Stimulated activated CD4-positive, alpha-beta T cell treated with anti-CD3 and anti-CD28 coated beads, TNF-alpha, amount 100 ng/mL, for 1 hour (primary cell): ENCODE measurements at places on chromosomes 3 and 15.

- DNase-seq = no peak
Observed at GRCh38 chr3:141353652-141354495, 14.4 kb upstream of the ZBTB38 start.

DNA sequence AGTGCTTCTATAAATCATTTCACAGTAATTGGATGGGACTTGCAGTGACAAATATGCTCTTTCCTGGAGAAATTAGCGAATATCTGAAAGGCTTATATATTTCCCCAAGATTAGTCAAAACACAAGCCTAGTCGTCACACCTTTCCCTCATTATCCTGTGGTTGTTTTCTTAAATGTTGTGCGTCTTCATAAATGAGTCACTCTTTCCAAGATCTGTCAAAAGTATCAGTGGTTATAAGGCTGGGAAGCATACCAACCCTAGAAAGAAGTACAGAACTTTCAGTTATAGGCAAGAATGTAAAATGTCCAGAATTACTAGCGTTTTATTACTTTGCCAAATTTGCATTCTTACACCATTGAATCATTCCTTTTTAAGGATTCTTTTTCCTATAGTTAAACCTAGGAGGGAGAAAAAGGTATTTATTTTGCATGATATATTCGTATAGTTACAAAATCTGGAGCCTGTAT, 33.6 kb downstream of the TMEM212 start:
- DNase-seq = no peak

DNA sequence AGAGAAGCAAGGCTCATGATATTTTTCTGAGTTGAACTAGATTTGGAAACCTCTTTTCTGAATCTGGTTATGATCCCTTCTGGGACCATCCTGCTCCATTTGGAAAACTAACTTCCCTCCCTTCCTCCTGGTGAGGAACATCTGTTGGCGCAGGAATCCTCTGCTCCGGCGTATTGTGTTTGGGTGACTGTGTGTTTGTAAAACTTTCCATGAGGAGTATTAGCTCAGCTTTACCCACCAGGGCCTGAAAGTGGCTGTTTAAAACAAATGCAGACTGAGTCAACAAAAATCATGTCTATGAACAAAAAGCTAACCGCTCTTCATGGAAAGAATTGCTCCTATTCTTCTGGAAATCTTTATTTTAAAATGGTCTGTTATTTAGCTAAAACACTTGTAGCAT, 17.7 kb downstream of the STARD9 start:
- DNase-seq = no peak

DNA sequence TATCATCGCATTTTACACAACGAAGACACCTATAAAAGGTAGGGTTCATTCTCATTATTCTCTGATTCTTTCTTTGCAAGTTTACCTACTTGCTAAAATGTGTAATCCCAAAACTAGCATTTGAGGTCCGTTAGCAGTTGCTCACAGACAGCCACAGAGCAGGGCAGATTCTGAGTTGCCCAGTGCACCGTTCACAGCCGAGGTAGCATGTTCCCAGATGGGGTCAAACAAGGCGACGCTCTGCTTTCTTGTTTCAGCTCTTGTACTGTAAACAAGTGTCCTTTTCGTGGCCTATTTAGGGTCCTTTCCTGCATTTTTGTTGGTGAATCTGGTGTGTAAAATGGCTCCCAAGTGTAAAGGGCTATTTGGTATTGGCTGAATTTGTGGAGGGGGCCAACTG, 3.1 kb downstream of the PPP1R2 start:
- no peak for DNase-seq

GRCh38 chr15:55737373-55737772, 5.6 kb downstream of the PRTG start:
- no peak for DNase-seq

DNA sequence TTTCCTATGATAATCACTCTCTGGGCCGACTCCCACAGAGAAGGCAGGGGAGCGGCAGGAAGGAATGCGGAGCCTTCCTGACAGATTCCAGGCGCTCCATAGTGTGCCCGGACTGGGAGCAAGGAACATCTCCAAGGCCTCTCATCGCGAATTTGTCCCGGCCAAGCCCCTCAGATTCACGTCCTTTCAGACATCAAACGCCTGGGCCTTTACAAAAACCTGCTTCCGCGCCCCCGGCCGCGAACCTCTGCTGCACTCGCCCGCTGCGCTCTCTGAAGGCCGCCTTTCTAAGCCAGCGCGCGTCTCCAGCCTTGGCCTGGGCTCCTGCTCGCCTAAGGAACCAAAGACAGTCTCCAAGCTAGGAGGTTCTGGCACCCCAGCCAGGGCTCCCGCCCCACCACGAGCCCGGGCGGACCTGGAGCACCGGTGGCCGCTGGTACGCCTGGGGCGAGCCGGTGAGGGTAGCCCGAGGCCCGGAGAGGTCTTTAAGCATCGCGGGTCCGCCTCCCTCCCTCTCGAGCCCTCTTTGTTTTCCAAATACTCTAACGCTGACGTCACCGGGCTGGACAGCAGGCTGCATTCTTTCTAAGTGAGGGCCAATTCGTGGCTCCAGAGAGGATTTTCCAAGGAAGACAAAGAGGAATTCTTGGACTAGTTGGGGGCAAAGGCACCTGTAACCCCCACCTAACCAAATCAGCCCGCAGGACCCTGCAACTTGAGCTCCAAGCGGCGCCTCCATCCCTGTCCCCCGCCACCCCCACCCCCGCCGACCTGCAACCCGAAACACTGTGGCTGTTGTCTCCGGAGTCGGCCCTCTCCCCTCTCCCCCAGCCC, 759 bp downstream of the AMOTL2 start:
- no peak for DNase-seq

DNA sequence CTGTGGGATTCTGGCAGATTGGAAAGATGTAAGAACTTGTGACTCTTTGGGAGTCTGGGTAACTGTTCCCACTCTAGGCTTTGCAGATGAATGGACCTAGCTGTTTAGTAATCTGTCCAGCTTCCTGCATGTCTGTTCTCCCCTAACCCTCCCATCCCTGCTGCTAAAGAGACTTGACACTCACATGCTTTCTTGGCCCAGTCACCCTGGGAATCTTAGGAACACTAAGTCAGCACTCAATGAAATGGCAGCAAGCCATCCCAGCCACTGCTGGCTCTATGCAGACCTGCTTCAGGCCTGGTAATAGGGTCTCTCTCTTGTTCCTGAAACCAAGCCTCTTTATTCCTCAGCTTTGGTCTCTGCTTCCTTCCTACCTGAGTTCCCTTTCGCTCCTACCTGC, 63.7 kb upstream of the THSD4 start:
- no peak for DNase-seq

DNA sequence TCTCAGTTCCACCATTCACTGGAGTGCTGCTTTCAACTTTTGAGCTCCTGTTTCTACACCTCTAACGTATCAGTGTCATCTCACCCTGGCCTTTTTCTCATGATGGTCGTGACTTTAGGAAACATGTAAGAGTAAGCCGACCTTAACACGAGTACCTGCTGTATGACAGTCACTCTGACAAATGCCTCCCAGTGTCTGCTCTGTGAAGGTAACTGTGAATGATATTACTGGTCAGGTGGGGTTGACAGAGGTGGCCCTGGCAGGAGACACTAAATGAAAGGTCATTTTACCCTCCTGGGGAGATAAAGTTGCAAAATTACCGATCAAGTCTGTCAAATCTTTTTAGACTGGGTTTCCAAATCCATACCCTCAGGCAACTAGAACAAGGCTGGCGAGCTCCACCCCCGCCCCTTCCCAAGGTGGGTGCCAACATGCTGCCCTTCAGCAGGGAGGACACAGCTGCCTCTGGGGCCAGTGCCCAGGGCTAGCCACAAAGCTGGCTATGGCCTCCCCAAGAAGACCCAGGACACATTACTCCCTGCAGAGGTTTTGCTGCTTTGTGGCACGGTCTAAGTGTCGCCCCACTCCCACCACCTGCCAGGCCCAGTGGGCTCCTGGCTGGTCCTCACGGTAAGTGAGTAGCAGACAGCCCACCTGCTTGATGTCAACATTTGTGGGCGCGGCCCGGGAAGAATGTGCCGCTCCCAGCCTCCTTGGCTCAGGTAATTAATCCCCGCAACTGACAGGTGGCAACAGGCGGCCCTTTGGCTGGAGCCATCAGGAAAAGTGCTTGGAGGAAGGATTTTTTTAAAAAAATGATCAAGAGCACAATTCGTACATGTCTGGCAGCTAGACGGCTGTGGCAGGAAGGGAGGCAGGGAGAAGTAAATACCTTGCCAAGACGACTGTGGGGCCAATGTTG, 211.8 kb downstream of the TP63 start:
- DNase-seq = no peak

DNA sequence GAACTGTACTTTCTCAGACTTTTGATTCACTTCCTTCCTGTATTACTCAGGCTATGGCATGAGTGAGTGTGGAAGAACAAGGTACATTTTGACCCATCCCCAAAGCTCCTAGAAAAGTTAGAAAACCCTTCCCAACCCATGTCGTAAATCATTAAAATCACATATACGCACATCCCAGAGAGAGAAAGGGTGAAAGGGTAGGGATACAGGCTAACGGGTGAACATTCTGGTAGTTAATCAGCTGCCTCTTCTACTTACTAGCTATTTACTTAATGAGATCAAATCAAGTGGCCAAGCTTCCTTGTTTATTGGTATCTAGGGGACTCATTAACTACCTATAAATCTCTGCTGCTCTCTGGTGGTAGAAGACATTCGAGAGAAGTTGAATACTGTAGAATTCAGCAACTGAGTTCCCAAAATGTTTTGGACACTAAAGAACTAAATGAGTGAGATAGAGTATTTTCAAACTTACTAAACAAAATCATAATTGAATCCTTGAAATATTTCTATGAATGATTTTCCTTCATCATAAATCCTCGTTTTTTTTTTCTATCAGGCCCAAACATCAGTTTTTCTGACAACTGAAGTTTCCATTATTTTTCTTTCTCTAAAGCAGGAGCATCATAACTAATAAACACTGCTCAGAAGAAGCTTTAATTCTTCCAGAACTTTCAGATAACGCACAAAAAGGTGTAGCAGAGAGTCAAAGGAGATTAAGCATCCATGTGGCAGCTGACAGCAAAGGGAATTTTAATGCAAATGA, 124.2 kb downstream of the IMPG2 start:
- no peak for DNase-seq

- DNase-seq = no peak
Observed at GRCh38 chr3:134938029-134938525, 143.0 kb downstream of the EPHB1 start.

DNA sequence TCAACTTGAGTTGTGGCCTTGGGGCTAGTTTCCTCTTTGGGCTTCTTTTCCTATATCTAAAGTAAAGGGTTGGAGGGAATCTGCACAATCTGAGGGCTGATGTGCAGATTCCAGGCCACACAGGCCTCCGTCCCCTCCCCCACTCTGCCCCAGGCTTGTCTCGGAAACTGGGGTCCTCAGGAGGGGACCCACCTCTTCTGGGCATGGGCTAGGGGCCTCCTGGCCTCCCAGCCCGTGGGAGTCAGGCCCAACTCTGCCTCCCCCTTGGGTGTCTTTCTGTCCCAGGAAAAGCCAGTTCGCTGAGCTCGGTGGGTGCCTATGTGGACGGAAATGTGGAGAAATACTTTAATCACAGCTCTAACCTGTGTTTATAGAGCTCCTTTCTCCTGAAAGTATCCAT, 4.8 kb downstream of the SMAD6 start:
- no peak for DNase-seq

- no peak for DNase-seq
Observed at GRCh38 chr3:11074451-11074850, 79.8 kb upstream of the HRH1 start.

- no peak for DNase-seq
Observed at GRCh38 chr15:27576576-27576975, 522.5 kb downstream of the OCA2 start.

- no peak for DNase-seq
Observed at GRCh38 chr3:149080011-149080698, 6.2 kb downstream of the HLTF start.

- no peak for DNase-seq
Observed at GRCh38 chr3:135982404-135982761, 16.9 kb downstream of the PPP2R3A start.

DNA sequence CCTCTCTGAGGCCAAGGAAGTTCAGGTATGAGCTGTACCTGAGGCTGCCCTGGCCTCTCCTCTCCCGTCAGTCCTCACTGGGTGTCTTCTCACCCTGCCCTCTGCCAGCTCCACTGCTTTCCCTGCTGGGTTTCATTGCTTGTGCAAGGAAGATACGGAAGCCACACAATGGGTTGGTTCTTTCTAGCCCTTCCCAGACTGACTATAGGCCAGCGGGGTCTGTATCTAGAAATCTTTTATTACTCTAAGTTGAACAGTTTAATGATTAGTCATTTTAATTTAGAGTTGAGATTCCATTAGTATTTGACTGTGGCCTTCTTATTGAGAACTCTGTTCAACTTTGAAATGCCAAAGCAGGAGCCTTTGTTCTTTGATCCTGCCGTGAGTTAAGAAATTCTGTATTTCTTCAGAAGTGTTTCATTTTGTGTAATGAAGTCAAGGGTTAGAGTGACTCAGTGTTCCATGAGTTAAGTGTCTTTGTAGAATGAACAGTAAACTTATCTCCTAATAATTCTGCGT, 16.2 kb downstream of the C3orf62 start:
- DNase-seq = no peak

DNA sequence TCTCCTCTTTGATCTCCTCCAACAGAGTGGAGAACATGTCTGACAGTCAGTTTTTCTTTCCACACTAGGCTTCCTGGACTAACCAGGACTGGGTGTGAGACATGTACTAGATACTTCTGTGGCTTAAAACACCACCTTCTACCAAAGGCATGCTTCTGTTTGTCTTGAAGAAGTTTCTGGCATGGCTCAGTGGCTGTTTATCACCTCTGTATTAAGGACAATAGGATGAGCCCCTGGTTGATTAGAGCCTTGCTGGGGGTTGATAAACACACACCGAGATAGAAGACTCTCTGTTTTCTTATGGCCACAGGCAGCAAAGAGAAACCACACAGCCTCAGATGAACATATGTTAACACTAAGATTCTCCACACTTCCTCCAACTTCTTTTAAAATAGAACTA, 40.5 kb downstream of the SV2B start:
- no peak for DNase-seq

DNA sequence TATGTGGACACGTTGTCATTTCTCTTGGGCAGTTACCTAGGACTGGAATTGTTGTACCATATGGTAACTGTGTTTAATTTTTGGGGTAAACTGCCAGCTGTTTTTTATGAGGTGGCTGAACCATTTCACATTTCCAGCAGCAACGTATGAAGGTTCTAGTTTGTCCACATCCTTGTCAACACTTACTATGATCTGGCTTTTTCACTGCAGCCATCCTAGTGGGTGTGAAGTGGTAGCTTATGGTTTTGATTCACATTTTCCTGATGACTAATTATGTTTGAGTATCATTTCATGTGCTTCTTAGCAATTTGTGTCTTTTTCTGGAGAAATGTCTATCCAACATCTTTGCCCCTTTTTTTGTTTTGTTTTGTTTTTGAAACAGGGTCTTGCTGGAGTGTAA, 96.2 kb downstream of the VGLL4 start:
- DNase-seq = no peak

- no peak for DNase-seq
Observed at GRCh38 chr15:73955861-73956742, 29.8 kb downstream of the LOXL1 start.

GRCh38 chr3:153925841-153926514, 195.2 kb upstream of the ARHGEF26 start:
- DNase-seq = no peak

GRCh38 chr15:99565049-99565298, 810 bp upstream of the MEF2A start:
- DNase-seq = no peak
